Neural cell (in vitro differentiated cells): ENCODE measurements at places on chromosomes 4 and X. TPM values are rescaled to one million over a fixed set of nuclear protein-coding genes. Genes with fewer than 3 reads are reported as not detected.

The TRIM60 gene
- polyA plus RNA-seq = not detected in 2 replicates

The ADH1B gene
- polyA plus RNA-seq = not detected in 2 replicates

The LRP2BP gene
- polyA plus RNA-seq = 0.58 and 1.1 TPM in 2 replicates

The ACE2 gene
- polyA plus RNA-seq = 0.64 TPM in 1 of 2 replicates, not detected in the other

The CCNQ gene
- 61.2 and 70.7 TPM in 2 replicates for polyA plus RNA-seq

The PARM1 gene
- 1.3 TPM in 2 replicates for polyA plus RNA-seq

The PITX2 gene
- polyA plus RNA-seq = not detected in 2 replicates

The ARX gene
- 39.2 and 42.8 TPM in 2 replicates for polyA plus RNA-seq

The GK gene
- polyA plus RNA-seq = 4.8 and 6.3 TPM in 2 replicates

The PGK1 gene
- 381 and 425 TPM in 2 replicates for polyA plus RNA-seq

The LRCH2 gene
- 43.3 and 46.6 TPM in 2 replicates for polyA plus RNA-seq

The DCAF12L2 gene
- polyA plus RNA-seq = 1.4 and 1.8 TPM in 2 replicates
